ENCODE measurements at places on chromosomes 7 and 10.

DNA sequence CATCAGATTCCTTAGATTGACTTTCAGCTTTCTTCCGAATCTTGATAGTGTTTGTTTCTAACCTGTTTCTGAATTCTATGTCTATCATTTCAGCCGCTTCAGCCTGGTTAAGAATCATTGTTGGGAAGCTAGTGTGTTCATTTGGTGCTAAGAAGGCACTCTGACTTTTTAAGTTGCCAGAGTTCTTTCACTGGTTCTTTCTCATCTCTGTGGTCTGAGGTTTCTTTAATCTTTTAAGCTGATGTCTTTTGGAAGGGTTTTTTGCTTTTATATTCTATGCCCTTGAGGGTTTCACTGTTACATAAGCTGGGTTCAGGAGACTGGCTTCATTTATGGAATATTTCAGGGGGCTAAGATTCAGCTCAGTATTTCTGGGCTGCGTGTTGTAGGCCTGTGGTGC lies 104.5 kb upstream of the PRSS58 start:
- no peak for DNase-seq

- no peak for DNase-seq
Measured at GRCh38 chr10:60406182-60406581, 16.5 kb upstream of the ANK3 start.

GRCh38 chr10:127735156-127735555 lies 1.8 kb upstream of the FOXI2 start:
- no peak for DNase-seq

DNA sequence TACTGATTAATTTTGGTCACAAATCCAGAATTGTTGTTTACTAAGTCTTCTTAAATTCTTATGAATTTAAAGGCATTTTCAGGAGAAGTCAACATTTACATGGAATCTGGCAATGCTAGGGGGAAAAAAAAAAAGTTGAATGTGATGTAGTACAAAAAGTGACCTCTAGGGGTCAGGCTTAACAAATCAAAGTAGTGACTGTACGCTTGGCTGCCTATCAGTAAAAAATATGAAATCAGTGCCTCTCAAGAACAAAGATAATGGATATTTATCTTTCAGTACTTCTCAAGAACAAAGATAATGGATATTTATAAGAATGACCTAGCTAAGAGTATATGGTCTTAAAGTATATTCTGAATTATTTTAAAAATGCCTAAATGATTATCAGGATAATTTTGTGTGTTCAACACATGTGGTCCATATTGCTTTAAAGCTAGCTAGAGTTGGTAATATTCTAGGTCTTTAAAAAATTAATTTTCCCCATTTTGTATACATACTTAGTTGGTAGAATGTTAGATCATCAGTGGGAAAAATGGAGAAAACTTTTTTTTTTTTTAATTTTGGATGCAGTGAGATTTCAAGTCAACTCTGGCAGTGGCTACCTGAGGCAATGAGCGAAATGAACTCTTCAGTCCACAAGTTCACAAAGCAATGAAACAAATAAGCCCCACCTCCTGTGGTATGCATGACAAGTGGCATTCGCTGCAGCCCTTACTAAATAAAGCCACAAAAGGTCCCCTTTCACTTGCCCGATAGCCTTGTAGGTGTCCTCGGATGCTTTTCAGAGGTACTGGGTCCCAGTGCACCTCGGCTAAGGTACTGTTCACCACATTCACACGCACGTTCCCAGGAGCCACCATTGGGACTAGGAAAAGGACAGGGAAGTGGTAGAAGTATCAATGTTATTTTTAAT lies 51.2 kb upstream of the LAMB4 start:
- DNase-seq, result peak; percentile 4

DNA sequence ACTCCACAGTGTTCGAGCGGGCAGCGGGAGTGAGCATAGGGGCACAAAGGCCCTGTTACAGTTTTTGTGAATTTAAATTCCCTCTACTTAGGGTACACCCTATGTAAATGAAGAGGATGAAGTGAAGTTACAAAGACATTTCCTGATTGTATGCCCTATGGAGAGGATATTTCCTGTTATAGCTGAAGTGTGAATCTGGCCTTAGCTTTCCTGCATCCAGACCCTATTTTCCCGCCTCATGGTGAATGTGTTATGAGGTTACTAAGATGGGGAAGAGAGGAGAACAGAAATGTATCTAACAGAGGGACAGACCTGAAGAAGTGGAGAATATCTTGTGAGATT lies 37.8 kb upstream of the COMMD3 start:
- DNase-seq, result no peak

DNA sequence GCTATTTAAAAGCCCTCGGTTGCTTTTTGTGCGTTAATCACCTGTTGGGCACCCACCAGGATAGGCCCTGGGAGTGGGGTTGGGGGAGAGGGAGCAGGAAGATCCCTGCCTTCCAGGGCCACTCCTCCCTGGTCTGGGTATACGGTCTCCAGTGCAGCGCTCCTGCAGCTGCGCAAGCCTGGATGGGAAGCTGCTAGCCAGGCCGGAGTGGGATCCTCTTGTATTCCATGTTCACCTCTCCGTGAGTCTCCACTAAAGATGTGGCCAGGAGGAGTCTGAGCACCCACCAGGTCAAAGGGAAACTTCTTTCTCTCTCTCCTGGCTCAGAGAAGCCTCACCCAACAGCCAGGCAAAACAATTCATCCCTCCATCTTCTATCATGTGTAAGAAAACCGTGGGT lies 78.8 kb upstream of the ANLN start:
- no peak for DNase-seq

DNA sequence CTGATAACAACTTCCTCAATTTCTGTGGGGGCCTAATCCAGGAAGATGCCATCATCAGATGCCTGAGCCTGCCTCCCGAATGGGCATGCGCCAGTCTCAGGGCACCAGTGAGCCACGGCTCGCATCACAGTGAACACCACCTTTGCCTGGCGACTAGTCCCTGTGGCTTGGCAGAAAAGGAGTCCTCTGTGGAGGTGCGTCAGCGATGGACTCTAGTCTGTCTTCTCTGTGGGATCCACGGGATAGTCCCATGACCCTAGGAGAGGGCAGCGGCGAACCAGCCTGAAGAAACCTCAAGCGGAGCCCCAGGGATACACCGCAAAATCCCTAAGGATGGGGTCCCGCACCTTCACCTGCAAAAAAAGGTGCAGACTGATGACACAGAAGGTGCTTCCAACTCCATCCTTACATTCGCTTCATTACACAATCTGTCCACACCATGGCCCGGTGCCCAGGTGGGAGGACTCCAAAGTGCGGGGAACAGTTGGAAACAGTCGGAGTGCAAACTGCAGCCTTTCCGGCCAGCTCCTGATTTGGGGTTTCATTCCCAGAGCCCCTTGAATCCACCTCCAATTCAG lies 35.1 kb upstream of the ZNF273 start:
- DNase-seq, result no peak

- no peak for DNase-seq
Measured at GRCh38 chr10:3622845-3623621, 162.0 kb downstream of the KLF6 start.

GRCh38 chr10:24344279-24344678 lies 135.3 kb downstream of the KIAA1217 start:
- peak; percentile 61 for DNase-seq

GRCh38 chr7:47428052-47428767 lies 153.7 kb downstream of the TNS3 start:
- DNase-seq, result no peak

DNA sequence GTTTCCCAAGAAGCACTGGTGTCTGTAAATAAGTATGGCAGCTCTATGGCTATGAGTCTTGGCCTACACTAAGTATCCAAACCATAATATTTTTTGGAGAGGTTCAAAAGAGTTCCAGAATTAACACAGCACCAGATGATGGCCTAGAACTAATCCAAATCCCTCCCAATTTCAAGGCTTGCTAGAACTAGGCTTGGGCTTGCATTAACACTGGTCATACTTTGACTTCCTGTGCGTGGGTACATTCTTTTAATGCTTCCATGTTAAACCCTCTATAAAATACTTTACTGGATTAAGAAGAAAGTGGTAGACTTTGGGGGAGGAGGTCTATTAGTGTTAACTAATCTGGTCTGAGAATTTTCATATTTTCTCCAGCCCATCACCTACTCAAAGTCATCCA lies 3.1 kb downstream of the AASS start:
- no peak for DNase-seq

- DNase-seq, result no peak
Measured at GRCh38 chr7:50450590-50451032, 461 bp upstream of the FIGNL1 start.

DNA sequence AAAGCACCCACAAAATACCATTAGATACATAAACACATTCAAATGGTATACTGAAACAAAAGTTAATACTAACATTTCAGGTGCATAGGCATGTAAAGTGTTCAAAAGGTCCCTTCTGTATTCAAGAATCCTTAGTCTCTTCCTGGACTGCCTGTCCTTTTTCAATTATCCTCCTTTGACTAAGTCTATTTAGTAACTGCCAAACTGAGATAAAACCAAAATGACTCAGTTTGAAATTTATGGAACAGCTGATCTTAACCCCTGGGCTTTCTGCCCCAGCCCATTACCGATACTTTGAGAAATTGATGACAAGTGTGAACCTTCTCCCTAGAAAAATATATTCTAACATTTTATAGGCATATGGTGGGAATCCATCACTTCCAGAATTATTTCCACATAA lies 5.4 kb downstream of the EPC1 start:
- DNase-seq, result no peak

- DNase-seq, result no peak
Measured at GRCh38 chr7:122416336-122416735, 111.8 kb upstream of the FEZF1 start.

DNA sequence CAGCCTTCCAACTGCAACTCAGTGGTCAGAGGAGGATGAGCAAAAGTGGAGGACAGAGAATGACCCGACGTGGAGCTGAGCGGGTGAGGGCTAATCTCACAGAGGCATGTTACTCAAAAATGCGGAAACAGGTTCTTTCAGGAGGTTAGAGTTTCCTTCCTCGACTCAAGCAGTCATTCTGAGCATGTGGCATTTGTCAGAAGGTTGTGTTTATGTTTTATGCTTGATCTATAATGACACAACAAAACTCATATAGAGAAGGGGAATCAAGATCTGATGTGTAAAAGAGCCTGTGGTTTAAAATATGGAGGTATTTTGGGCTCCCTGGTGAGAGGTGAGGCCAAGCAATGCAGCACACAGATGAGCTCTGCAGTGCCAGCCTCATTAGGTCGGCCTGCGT lies 311.4 kb downstream of the ADARB2 start:
- no peak for DNase-seq

- DNase-seq, result no peak
Measured at GRCh38 chr7:150811-151221, 41.6 kb upstream of the FAM20C start.

GRCh38 chr10:123007558-123008354 lies 839 bp downstream of the IKZF5 start:
- DNase-seq, result peak; percentile 4

GRCh38 chr7:100607111-100607510 lies 4.9 kb downstream of the PCOLCE start:
- DNase-seq, result no peak

DNA sequence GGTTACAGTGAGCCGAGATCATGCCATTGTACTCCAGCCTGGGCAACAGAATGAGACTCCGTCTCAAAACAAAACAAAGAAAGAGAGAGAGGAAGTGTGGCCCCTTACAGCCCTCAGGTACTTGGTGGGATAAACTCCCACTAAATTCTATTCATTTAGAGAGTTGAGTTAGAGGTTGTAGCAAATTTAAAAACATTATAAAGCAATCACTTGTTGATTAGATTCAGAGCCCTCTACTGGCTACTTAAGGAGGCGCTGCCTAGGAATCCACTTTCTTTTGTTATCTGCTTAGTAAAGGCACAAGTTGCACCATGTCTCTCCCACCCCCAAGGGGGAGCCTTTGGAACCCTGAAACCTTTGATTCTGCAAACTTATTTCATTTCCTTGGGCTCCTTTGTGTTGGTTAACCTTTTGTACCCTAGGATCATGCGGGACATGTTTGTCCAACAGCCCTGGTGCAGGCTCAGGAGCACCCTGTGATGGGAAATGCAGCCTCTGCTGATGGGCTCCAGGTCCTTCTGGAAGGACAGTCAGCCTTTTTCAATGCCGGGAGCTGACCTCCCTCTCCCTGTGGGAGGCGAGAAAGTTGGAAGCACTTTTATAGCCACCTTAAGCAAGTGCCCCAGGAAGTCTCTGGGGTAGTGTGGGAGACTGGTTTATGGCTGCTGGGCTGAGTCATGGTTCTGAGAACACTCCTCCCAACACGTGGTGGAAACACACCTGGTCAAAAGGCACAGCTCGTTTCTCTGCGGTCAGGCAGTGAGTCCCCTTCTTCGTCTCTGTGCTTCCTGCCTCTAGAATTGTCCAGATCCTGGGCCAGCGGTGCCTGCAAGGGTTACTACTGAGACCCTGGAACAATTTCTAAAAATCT lies 2.3 kb downstream of the HKDC1 start:
- peak; percentile 20 for DNase-seq

GRCh38 chr10:15352836-15353235 lies 18.3 kb downstream of the FAM171A1 start:
- no peak for DNase-seq

DNA sequence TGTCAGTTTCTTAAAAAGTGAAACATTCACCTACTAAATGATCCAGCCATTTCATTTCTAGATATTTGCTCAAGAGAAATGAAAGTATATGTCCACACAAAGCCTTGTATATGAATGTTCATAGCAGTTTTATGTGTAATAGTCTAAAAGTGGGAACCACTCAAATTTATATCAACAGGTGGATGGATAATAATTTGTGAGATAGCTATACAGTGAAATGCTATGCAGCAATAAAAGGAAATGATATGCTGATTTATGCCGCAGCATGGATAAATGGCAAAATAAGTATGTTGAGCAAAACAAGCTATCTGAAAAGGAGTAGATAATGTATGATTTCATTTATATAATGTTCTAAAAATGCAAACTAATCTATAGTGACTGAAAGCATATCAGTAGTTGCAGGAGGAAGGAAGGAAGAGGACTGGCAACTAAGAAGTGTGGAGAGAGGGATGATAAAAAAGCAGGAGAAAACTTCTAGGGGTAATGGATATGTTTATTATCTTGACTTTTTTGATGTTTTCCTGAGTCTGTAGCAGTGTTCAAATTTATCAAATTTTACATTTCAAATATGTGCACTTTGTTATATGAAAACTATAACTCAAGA lies 80.6 kb downstream of the ABCB5 start:
- DNase-seq, result no peak

DNA sequence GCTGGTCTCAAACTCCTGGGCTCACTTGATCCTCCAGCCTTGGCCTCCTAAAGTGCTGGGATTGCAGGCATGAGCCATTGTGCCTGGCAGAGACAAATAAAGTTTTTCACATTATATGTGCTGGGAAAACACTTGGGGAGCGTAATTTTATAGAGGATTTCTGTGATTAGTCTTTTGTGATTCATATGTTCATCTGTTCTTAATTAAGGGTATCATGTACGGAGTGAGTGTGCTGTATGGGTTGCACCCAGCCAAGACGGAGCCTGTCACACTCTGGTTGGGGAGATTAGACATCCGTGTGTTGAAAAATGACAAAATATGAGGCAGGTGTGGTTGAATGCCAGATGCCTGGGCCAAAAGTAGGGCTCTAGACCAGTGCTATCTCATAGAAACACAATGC lies 10.3 kb downstream of the ADRB1 start:
- no peak for DNase-seq

GRCh38 chr7:48416327-48416908 lies 245.2 kb downstream of the ABCA13 start:
- no peak for DNase-seq

GRCh38 chr10:81569488-81569887 lies 305.5 kb upstream of the NRG3 start:
- DNase-seq, result no peak

- DNase-seq, result no peak
Measured at GRCh38 chr10:112475575-112476218, 28.7 kb downstream of the VTI1A start.

- no peak for DNase-seq
Measured at GRCh38 chr10:94623572-94623971, 60.0 kb upstream of the CYP2C18 start.

GRCh38 chr7:70834424-70834823 lies 297.5 kb upstream of the GALNT17 start:
- DNase-seq, result no peak

All from amniotic stem cell (primary cell).